ENCODE measurements at places on chromosomes 12 and 14. TPM values are rescaled to one million over a fixed set of nuclear protein-coding genes. Genes with fewer than 3 reads are reported as not detected.

The TTC9 gene
- total RNA-seq: 8.6 TPM

- DNase-seq: peak; percentile 15
These were observed 11.6 kb upstream of the SMCO2 start for GRCh38 chr12:27434673-27435565.

DNA sequence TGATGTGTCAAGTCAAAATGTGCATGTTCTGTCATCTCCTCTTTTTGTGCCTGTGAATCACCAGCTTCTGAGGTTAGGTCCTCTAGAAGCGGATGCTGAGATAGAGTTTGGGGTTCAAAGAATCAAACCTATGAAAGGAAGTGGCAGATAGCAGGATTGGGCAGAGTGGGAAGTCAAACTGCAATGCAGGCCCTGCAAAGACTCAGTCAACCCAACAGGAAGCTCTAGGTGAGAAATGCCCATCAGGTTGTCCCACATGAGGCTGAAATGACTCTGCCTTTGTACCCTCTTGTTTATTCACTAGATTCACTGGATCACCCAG lies 4.5 kb upstream of the MIA2 start:
- DNase-seq: peak; percentile 81

The INSM2 gene
- total RNA-seq: not detected

- DNase-seq: peak; percentile 92
These were observed 26.2 kb downstream of the GLRX5 start for GRCh38 chr14:95561001-95561412.

DNA sequence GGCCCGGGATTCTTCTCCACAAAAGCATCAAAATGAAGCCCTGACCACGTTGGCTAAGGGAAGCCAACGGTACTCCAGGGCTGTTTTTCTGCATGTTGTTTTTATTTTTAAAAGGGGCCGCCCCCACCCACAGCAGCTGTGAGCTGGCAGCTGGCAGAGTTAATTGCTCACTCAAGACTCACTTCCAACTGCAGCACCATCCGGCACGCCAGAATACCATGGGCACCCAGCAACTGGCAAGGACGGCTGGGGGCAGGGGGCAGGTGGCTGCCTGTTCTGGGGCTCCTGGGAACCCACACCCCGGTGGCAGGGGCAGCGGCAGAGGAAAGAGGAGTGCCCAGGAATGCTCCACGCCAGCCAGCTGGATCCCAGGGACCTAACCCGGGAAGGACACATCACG lies 44.3 kb downstream of the NCOR2 start:
- no peak for DNase-seq

DNA sequence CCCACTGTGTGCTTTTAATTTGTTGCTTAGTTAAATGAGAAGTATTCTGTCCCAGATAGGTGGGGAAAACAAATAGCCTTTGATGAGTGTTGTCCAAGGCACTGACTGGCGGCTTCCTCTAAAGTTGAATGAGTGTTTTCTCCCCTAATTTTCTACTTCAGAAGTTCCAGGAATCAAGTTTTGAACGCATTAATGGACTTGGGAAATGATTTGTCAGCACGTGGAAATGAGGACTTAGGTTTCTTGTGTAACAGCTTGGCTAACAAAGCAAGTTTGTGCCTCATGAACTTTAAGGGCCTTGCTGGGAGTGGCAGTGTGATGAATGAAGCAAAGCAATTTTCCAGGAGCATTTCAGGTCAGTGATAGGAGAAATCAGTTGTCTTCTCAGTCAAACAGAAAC lies 56.9 kb downstream of the LIN52 start:
- no peak for DNase-seq

Data from activated CD4-positive, alpha-beta memory T cell treated with anti-CD3 and anti-CD28 coated beads for 36 hours (primary cell).